T47D (cell line): ENCODE measurements at places on chromosomes 5 and 9.

DNA sequence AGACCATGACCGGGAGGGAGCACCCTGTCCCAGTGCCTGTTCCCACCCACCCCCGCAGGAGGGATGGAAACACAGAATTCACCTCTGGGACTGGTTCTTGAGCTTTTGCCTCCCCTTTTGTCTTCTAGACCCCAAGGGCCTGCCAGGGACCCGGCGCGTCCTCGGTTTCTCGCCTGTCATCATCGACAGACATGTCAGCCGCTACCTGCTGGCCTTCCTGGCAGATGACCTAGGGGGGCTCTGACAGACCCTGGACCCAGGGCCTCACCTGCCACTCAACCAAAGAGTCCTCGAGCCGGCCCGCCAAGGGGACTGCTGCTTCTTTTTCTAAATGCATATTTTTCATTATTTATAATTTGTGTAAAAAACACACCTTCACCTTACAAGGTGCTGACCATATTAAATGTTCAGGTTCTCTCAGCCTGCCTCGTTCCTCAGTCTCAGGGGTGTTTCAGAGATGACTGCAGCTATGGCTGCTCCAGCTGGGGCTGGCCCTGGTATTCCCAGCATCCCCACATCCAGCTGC is 16.9 kb downstream of the CARD19 start:
- DNase-seq = no peak

DNA sequence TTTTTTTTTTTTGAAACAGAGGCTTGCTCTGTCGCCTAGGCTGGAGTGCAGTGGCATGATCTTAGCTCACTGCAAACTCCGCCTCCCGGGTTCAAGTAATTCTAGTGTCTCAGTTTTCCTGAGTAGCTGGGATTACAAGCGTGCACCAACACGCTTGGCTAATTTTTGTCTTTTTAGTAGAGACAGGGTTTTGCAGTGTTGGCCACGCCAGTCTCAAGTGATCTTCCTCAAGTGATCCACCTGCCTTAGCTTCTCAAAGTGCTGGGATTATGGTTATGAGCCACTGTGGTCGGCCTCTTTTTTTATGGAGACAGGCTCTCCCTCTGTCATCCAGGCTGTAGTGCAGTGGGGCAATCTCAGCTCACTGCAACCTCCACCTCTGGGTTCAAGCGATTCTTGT is 82.9 kb downstream of the RAB24 start:
- DNase-seq = no peak

GRCh38 chr5:77133061-77133758 is 46.1 kb upstream of the ZBED3 start:
- DNase-seq = peak; percentile 18

GRCh38 chr5:94429566-94429965 is 188.8 kb downstream of the KIAA0825 start:
- no peak for DNase-seq

DNA sequence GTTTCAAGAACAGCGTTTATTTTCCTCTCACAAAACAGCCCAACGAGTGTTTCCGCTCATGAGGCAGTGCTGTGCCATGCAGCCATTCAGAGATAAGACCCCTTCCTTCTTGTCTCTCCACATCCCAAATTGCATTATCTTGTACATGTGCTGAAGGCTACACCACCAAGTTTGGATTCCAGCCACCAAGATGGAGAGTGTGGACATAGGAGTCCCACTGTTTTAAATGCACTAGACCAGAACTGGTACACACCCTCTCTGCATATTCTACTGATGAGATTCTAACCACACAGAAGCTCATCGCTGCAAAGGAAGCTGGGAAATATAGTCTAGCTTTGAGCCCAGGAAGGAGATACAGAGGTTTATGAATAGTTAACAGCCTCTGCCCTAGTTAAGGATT is 509.4 kb downstream of the NFIB start:
- DNase-seq = no peak

DNA sequence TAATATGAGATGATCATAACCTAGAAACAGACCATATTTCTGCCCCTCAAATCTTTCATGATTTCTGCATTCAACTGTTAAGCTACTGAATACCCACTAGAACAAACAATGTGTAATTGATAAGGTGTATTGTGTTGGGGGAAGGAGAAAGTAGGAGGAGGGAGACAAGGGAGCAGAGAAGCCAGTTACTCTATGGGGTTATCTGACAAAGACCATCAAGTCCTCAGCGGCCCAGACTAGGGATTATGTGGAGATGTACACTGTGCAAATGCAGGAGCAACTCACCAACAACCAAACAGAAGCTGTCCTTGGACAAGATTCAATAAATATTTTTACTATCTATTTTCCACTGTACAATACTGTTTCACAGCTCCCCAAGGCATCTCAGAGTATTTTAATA is 2.7 kb downstream of the NRG2 start:
- DNase-seq = no peak
